ENCODE measurements at places on chromosomes 5 and 9. TPM values are rescaled to one million over a fixed set of nuclear protein-coding genes. Genes with fewer than 3 reads are reported as not detected.

DNA sequence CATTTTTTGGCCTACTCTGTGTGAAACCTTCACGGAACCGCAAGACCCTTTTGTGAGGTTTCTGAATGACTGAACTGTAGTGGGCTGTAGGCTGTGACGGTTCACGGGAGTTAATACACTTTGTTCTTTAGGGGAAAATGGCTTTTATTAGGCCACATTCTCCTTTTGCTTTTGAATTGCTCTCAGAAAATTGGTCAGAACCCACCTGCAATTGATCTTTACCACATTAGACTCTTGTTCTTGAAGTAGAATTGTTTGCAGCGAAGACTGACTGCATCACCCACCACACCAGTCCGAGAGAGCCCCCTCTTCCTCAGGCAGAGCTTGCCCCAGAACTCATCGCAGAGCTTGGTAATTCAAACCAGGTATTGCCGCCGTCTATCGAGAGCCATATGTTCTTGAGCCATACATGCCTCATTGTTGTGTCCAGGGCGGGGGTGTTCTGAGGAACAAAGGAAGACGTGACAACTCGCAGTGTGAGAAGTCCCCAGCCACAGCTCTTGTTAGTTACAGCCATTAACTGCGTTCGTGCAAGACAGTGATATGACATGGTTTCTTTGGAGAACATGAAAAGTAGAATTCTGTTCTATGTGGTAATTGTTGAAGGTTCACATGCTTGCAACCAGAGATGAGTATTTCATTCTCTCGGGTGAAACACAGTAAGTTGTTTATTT is 166.4 kb upstream of the OTULINL start:
- no peak for DNase-seq

DNA sequence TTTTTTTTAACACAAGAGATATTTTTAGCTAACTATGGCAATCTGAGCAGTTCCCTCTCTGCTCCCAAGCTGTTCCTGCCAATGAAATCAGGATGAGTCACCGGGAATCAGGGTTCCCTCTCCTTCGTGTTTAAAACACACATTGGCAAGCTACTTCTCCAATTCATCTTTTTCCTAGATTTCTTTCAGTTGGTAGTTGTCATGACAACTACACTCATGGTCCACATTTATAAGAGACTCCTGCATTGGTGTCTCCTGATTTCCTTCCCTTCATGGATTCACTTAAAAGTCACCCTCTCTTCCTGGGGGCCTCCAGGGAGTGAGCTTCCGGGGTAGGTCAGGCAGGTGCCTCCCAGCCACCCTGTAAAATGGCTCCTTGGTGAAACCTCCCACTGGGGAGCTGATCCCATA is 72.3 kb upstream of the NIPAL4 start:
- DNase-seq = no peak

GRCh38 chr5:139543423-139543991 is 17.6 kb upstream of the UBE2D2 start:
- DNase-seq = peak; percentile 43

GRCh38 chr9:35029852-35030251 is 40.3 kb downstream of the DNAJB5 start:
- DNase-seq = no peak

DNA sequence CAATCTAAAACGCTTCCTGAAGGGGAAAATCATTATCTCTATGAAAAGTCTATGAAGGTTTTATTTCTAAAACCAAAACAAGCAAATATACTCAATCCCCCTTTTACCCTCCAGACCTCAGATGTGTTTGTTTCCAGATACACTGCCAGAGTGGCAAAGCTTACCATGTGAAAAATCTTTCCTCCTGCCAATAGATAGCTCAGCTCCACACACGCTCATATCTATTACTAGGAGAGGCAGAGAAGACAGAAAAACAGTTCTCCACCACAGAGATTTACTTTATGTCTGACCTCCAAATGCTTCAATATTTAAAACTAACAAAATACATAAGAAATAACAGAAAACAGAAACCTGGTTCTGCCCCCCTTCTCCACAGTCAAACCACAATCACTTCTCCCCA is 7.0 kb downstream of the IRX2 start:
- no peak for DNase-seq

- no peak for DNase-seq
These were observed 125.1 kb upstream of the SGCD start for GRCh38 chr5:156201788-156202403.

- no peak for DNase-seq
These were observed 14.0 kb downstream of the PPWD1 start for GRCh38 chr5:65577141-65577540.

DNA sequence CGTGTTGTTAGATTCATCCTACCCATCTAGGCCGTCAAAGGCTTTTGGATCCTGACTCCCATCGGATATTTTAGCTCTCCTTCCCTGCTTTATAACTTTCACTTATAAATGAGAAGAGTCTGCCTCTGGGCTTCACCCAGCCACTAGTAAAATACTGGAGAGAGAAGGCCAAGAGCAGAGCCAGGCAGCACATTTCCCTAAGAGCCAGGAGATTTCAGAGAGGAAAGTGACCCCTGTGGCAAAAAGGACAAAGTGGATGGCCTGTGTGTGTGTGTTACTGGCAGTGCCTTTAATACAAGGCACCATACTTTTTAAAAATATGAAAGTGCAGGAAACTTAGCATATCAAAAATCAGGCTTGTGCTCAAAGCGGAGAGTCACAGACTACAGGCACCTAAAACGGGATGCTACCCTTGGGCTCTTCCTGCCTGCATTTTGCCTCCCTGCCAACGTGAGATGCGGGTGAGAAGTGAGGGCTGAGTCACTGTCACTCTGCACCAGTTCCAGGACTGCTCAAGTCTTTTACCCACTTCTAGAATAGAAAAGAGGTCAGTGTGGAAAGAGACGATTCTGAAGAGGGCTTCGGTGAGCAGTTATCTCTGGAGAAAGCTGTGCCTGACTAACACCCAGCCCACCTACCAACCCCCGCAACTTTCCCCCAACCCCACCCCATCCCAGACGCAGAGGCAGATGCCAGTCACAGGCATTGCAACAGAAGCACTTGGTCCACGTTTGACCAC is 15.9 kb downstream of the NFIL3 start:
- no peak for DNase-seq

DNA sequence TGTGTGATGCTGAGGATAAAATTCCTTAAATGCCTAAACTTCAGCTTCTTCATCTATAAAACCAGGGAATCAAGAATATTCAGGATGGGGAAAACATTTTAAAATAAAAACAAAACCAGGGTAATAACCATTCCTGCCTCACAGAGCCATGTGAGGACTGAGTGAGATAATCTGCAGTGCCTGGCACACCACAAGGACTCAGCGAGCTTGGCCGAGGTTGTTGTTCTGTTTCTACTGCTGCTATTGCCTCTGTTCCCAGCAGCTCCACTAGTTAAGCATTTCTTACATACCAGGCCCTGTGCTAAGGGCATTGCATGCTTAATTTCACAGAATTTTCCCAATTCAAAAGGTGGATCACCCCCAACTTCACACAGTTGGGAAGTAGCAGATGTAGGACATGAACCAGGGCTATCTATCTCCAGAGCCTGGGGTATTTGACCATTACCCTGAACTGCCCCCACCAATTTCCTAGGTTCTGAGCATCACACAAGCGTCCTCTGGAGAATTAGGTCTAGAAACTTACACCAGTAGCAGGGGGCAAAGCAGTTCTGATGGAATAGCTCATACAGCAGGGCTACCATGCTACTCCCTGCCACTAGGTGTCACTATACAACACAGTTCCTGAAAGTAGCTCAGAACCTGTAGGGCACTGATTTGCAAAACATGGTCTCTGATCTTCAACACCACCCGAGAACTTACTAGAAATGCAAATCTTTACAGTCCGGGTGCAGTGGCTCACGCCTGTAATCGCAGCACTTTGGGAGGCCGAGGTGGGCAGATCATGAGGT is 74.3 kb downstream of the LRSAM1 start:
- DNase-seq = peak; percentile 60

DNA sequence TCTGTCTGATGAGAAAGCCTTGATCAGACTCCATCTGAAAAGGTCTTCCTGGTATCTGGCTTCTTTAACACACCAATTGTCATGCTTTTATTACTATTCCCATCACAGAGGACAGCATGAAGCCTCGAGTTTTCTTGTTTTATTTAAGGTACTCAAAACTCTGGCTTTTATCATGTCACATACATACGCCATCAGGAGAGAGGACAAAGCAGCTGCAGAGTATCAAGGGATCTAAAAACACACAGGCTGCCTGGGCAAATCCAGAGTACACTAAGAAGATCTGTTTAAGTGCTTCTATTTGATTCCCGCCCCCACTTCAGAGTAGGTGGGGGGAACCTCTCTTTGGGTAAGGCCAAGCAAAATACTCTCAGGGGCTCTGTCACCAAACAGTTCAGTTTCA is 277.2 kb downstream of the SPOCK1 start:
- DNase-seq = no peak

GRCh38 chr5:9209846-9210492 is 335.9 kb downstream of the SEMA5A start:
- DNase-seq = no peak

DNA sequence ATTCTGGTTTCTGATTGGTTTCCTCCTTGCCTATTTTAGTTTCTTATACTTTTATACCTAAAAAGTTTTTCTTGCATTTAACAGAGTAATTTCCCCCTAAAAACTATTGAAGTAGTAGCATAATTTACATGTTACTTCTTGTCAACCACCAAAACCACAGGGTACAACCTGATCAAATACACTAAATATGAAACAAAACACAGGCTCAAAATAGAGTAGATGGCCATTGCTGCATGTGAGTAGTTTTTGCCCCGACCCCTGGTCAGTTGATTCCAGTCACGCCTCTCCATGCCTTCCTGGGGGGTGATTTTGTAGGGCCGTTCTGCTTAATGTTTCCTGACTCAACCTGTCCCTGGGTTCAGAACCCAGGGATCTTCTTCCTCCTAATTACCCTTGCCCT is 101.8 kb downstream of the TLE4 start:
- no peak for DNase-seq

DNA sequence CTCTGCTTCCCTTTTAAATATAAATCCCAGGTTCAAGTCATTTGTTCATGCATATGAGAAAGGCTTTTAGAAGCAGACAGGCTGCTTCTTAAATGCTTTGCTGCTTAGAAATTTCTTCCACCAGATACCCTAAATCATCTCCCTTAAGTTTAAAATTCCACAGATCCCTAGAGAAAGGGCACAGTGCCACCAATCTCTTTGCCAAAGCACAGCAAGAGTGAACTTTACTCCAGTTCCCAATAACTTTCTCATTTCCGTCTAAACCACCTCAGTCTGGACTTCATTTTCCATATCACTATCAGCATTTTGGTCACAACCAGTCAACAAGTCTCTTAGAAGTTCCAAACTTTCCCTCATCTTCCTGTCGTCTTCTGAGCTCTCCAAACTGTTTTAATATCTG is 679.8 kb upstream of the FTMT start:
- DNase-seq = no peak

DNA sequence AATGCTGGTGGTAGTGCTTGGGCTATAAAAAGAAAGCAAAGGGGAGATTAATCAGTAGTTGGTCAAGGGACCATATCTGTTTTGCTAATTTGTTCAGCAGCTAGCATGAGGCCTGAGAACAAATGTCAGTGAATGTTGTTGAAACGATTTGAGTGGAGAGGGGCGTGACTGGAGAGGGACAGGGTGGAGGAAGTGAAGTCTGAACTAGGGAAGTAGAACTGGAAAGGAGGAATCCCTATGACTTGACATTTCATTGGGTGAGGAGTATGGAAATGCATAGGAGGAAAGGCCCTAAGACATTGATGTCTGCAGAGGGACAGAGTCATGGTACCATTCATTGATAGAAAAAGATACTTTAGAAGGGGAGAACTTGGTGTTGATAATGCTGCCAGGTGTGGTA is 19.7 kb downstream of the TLE4 start:
- DNase-seq = no peak

GRCh38 chr5:149754172-149754880 is 24.2 kb downstream of the PPARGC1B start:
- DNase-seq = no peak

DNA sequence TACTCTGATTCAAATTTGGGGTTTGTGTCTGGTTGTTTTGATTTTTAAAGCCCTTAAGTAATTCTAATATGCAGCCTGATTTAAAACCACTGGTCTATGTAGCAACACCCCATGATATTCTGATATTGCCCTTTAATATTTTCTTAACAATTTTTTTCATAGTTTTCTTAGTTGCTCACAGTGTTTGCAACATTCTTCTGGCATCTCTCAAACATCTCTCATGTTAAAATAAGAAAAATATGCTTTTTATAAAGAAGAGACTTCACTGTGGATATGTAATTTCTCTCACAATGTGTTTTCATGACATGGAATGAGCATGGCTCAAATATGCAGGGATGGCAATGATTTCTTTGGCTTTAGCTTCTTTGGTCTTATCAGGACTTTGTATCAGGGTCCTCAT is 183.7 kb downstream of the TAF11L14 start:
- DNase-seq = no peak

CYSRT1 gene
- total RNA-seq = 0.13 TPM

SGCD gene
- 0.64 TPM for total RNA-seq

TAF11L13 gene
- total RNA-seq = not detected

SLC34A3 gene
- total RNA-seq = not detected

NUDT12 gene
- 4.2 TPM for total RNA-seq

SYK gene
- total RNA-seq = 0.13 TPM

SPATA31C1 gene
- total RNA-seq = not detected

AKNA gene
- 0.64 TPM for total RNA-seq

DND1 gene
- 0.13 TPM for total RNA-seq

SLC2A6 gene
- total RNA-seq = 19.7 TPM

SPINK4 gene
- not detected for total RNA-seq

CD72 gene
- total RNA-seq = 0.13 TPM

ATOSB gene
- total RNA-seq = 6.0 TPM

CCNO gene
- total RNA-seq = under 0.01 TPM

PRRX2 gene
- total RNA-seq = 0.13 TPM

PCDHA1 gene
- total RNA-seq = not detected

All from dermis microvascular lymphatic vessel endothelial cell (primary cell).